ENCODE measurements at places on chromosomes 12 and 14. TPM values are rescaled to one million over a fixed set of nuclear protein-coding genes. Genes with fewer than 3 reads are reported as not detected.

The MBD6 gene
- total RNA-seq = 80.1 TPM

The GLT1D1 gene
- 25.1 TPM for total RNA-seq

The PTPRQ gene
- total RNA-seq = 0.25 TPM

The KCTD10 gene
- 57.1 TPM for total RNA-seq

The AKAP5 gene
- 1.3 TPM for total RNA-seq

The GNPTAB gene
- 24.2 TPM for total RNA-seq

The SLC5A8 gene
- total RNA-seq = not detected

The KRT82 gene
- not detected for total RNA-seq

The OR4E2 gene
- not detected for total RNA-seq

The DBX2 gene
- total RNA-seq = not detected

The KRT77 gene
- total RNA-seq = not detected

The OAS1 gene
- not detected for total RNA-seq

The SIRT4 gene
- 2.2 TPM for total RNA-seq

The TMEM233 gene
- not detected for total RNA-seq

The TC2N gene
- 18.2 TPM for total RNA-seq

The EMC9 gene
- 34.0 TPM for total RNA-seq

Measured in endodermal cell (in vitro differentiated cells).